ENCODE measurements at places on chromosomes 5 and 9. TPM values are rescaled to one million over a fixed set of nuclear protein-coding genes. Genes with fewer than 3 reads are reported as not detected.
A peak's percentile ranks its signal among the peaks of the same experiment; 100 is the strongest.

SPATA31C2 gene
- not detected for total RNA-seq

STC2 gene
- total RNA-seq: 259 TPM

PCDHGA2 gene
- 3.4 TPM for total RNA-seq

NINJ1 gene
- total RNA-seq: 24.7 TPM

- no peak for DNase-seq
Observed at GRCh38 chr9:126894052-126894603, 20.5 kb upstream of the RALGPS1 start.

GRCh38 chr9:122370303-122370702 lies 521 bp upstream of the PTGS1 start:
- DNase-seq: no peak

- no peak for DNase-seq
Observed at GRCh38 chr5:173689737-173690360, 73.4 kb upstream of the BOD1 start.

DNA sequence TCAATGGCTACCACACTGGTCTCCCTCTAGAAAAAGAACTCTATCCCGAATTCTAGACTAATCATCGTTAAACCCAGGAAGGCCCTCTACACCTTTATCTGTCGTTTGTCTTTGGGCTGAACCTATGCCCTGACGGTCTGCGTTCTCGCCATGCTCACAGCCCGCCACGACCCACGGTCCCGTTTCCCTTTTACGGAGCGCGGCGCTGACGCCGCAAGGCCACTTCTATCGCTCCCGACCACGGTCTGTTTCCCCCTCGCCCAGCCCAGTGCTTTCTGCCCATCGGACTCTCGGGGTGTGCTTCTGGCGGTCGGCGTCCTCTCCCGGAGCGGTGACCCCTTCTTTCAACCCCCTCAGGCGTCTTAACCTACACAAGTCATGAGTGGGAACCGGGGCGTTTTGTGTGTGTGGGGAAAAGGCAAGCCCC lies 974 bp downstream of the C9orf40 start:
- DNase-seq: peak; percentile 12

DNA sequence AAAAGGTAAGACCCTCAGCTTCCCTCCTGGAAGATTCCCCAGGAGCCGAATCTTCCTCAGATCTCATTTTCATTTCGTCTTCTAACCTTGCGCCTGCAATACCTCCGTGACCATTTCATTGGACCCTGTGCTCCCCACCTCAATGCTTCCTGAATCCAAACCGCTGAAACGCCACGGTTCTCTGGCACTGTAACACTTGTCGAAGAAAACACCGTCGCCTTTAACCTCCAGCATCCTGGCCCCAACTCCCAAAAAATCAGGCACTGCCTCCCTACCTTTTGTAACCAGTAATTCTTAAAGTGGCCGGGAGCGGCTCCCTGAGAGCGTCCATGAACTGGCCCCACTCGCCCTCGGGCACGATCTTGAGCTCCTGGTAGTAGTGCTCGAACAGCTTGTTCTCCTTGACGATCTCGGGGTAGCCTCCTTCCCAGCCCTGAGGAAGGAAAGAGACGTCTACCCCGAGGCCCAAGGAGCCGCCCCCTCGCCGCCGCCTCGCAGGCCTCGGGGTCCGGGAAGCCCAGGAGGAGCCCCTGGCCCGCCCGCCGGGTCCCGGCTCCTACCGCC lies 438 bp downstream of the NSUN2 start:
- no peak for DNase-seq

- peak; percentile 80 for DNase-seq
Observed at GRCh38 chr9:129166623-129167557, 11.2 kb downstream of the IER5L start.

DNA sequence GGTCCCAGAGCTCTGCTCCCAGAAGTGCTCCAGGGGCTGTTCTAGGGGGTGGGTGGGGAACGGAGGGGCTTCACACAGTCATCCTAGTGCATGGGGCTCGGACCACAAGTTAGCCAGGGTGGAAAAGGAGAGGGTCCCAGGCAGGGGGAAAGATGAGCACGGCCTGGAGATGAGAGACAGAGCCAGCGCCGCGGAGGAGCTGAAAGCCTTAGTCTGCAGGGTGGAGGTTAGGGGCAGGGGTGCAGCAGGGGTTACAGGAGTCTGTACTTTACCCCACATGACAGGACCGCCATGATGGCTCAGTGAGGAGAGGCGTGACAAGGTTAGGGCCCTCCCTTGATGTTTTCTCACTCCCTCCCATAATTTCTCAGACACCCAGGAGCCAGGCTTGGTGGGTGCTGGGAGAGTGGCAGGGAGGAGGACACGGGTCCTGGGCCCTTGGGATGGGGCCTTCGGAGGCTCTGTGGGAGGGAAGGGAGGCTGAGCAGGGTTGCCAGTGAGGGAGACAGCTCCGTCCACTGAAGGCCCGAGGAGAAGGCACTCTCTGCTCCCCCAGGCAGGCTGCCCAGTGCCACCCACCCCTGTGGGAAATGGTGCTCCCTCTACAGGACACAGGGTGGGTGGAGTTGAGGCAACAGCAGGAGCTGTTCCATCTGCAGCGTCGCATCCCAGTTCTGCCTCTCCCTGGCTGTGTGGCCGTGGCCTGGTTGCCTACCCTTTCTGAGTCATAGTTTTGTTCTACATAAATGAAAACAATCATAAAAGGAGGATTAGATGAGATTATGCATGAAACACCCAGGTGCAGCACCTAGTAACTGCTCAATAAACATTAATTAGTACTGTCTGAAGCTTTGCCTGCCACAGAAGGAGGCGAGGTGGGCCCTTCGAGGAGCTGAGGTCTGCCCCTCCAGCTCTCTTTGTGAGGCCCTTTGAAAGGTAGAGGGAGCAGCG lies 66.2 kb downstream of the NDST1 start:
- no peak for DNase-seq

GRCh38 chr9:3916984-3917383 lies 382.9 kb downstream of the GLIS3 start:
- DNase-seq: peak; percentile 82

DNA sequence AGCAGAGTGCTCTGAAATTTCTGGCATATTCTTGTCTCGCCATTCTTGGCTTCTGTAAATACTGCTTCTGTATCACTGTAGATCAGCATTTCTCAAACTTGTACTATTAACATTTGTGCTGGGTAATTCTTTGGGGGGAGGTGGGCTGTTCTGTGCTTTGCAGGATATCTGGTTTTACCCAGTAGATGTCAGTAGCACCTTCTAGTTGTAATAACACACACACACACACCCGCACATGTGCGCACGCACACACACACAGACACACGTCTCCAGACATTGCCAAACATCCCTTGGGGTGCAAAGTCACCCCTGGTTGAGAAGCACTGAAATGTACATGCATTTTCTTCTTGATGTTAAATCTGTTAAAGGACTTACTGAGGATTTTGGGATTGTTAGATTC lies 304.1 kb downstream of the MAT2B start:
- peak; percentile 45 for DNase-seq

DNA sequence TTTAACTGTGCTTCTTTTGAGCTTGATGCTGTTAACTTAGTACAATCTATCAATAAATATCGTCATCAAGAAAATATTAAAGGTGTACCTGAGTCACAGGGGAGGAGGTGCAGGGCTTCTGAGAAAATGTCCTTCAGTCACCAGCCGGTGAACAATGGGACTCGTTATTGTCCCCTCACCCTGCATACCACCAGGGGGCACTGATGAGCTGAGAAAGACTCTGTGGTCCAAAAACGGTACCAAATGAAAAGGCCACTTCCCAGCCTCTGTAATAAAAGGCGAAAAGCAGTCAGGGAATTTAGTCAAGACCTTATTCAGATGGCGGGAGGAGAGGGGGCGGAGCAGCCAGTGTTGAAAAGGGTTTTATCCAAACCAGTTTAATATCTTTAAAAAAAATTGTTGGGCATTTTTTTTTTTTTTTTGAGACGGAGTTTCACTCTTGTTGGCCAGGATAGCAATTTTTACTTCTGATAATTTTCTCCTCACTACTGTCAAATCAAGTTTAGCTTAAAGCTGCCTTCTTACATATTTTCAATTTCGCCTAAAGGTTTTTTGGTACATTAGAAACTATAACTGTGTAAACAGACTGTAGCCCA lies 271.9 kb upstream of the ADAMTS16 start:
- no peak for DNase-seq
